PC-3 (cell line): ENCODE measurements at places on chromosomes 7 and 10.
A peak's percentile ranks its signal among the peaks of the same experiment; 100 is the strongest.

DNA sequence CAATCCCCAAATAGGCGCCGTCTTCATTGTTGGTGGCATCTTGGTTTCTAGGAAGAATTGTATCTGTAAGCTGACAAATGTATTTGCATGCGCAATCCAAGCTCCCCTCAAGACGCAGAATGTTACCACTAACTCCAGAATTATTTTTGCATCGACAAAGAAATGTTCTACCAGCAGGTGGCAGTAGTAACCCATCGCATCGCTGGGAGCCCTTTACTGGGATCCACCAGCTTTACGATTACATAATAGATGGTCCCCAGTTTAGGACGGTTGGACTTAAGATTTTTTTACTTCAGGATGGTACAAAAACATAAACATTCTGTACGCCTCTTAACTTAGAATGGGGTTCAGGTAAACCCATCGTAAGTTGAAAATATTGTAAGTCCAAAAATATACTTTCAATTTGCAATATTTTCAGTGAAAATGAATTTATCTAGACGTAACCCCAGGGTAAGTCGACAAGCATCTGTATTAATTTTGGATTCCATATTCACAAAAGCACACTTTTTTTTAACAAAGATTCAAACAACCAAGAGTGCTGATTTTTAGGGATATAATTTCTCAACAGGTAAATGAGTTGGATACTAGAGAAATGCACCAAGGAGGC lies 114.0 kb upstream of the COBL start:
- peak; percentile 76 for DNase-seq

- no peak for DNase-seq
Measured at GRCh38 chr10:131200856-131201470, 110.6 kb downstream of the TCERG1L start.

DNA sequence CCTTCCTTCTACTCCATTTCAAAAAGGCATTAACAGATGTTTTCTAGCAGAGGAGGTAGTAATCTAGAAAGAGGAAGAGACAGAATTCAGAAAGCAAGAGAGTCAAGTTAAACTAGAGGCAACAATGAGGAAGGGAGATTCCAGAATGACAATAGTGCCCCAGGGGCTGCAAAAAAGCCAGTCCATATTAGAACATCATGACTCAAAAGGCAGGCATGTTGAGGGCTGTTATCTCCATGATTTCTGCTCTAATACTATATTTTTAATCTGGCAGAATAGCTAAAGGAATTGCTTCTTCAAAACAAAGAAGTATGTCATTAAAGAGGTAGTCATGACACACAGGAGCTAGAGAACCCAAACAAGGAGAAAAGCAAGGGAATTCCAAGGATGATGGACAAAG lies 599.6 kb downstream of the INHBA start:
- peak; percentile 31 for DNase-seq

GRCh38 chr7:94529516-94529915 lies 19.9 kb downstream of the CASD1 start:
- DNase-seq = no peak

DNA sequence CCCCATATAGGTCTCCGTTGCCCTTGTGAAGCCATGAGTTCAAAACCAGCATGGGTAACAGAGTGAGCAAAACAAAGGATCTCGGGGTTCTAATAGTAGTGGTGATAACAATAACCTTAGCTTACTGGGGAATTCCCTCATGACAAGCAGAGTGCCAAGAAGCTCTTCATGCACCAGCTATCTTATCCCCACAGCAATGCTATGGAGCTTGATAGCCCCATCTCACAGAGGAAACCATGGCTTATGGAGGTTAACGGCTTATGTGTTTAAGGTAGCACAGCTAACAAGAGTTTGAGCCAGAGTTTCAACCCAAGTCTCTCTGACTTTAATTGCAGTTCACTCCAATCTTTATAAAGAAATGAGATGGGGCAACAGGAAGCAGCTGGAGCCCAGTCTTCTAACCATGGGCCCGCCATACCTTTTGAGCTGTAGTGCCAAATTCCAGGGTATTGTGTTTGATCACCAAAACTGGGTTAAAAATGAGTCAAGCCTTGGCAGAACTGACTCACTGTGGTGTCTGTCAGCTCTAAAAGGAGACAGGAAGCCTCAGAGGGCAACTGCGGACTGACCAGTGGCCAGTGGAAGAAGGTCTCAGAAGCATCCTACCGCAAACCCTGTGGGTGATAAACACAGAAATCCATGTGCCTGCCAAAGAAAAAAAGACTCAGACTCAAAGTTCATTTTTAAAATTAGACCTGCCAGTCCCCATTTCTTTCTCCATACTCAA lies 16.5 kb upstream of the PLAU start:
- DNase-seq = peak; percentile 100

GRCh38 chr7:915291-916218 lies 38.9 kb downstream of the ADAP1 start:
- no peak for DNase-seq

DNA sequence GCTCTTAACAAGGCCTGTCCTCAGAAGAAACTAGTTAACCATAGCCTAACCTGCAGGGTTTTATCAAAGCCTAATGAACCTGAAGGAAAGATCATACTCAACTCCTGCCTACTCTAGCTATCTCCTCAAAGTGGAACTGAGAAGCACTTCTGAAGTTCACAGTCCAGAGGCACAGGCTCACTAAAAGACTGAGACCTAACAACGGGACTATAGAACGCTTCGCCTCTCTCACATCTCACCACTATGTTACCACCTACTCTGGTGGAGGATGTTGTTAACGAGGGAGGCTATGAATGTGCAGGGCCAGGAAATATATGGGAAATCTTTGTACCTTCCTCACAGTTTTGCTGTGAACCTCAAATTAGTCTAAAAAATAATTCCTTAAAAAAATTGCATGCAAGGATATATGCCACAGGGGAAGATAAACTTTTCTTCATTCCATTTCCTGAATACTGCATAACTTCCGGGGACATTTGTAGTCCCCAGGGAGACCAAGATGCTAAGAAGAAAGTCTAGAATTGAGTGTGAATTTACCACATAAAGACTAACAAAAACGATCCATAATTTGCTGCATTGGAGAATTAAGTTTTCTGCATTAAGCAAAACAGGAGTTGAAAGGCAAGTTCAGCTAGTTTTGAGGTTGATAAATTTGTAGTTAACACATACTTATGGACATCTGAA lies 21.6 kb downstream of the LIPJ start:
- DNase-seq = no peak
